ENCODE measurements at places on chromosomes 3 and 15.

DNA sequence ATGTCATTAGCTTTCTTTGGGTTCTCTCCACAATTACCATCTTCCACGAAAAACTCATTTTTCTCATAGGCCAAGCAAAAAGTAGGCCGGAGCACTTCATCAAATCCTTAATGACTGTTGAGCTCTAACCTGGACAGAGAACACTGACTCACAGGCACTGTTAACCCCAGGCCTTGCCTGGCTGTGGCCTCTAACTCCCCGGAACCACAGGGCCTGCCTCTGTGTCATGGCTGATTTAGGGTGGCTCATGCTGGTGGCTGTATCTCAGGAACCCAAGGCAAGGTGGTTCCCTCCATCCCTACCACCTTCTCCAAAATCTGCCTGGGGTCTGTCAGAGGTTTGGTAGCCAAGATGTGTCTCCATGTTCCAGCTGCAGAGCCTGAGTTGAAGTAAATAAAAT, 3.6 kb downstream of the CRTAP start:
- DNase-seq, result no peak

DNA sequence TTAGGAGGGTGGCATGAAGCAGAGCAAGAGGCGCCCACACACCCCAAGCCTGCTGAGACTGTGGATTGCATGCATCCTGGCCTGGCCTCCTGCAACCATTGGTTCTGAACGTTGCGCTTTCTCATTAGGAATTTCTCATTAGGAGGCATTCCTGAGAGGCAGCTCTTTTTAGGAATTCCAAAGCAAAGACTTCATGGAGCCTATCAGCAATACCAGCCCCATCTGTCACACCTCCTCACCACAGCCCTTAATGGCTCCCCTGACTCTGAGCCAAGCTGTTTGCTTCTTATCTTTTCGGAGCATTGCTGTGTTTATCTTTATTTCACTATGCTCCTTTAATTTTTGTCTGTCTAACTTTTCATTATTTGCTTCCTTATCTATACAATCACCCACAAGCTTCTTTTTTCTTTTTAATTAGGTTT, 226.9 kb downstream of the CACNA2D3 start:
- DNase-seq, result no peak

- DNase-seq, result no peak
Observed at GRCh38 chr3:169348276-169348675, 315.2 kb downstream of the MECOM start.

GRCh38 chr15:99249270-99249841, at the start of gene TTC23:
TSS of gene TTC23 (minus strand) at chr15:99249581. CDS start at chr15:99228712, 20,869 bp downstream.
- DNase-seq, result peak; percentile 75

DNA sequence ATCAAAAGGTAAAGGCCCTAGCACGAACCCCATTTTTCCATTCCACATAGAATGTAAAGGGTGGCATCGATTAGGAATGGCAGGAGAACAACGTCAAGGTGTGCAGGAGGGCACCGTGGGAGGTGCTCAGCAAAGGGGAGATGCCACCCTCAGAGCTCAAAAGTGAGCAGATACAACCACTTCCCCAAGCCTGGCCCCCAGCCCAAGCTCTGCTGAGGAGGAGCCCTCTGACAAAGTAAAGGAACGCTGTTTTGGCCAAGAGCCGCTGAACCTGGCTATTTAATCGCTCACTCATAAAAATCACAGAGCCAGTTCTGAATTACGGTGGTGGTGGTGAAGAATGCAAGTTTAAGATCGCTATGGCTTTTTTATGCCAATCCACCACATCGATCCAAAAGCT, 12.4 kb downstream of the GNB5 start:
- DNase-seq, result peak; percentile 38

GRCh38 chr3:66931291-66931690, 66.8 kb upstream of the KBTBD8 start:
- no peak for DNase-seq
